T-helper 1 cell (primary cell): ENCODE measurements at places on chromosomes 11 and 22.

DNA sequence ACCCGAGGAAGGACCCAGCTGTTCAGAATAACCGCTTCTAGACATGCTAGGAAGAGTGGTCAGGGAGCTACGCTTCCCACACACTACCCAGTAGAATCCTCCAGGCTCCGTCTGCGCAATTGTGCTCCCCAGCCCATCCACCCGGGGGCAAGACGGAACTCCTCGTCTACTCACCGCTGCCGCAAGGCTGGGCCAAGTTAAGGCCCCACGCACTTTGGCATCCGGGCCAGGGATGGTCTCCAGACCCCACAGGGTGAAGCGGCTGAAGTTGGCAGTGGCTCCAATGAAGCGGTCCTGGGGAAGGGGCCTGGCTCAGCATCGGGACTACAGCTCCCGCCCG lies 757 bp downstream of the RNASEH2C start:
- peak; percentile 22 for DNase-seq

DNA sequence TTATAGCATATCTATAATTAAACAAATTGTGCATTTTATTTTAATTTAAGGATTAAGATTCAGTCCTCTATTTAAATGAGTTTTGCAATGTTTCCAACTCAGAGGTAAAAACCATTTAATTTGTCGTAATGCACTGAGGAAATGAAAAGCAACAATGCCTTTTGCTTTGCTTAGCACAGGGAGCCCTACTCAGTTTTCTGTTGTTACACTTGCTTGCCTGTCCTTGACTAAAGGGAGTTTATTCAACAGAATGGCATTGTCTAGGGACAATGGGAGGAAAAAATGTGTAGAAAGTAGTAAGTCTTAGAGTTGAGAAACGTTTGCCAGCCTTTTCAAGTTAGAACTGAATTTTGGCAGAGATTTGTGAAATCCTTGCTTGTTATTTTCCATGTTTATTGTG lies 734.2 kb upstream of the ANO3 start:
- no peak for DNase-seq

GRCh38 chr22:24230911-24231656 lies 13.8 kb downstream of the GGT5 start:
- peak; percentile 30 for DNase-seq

GRCh38 chr11:17385492-17385891 lies 3.0 kb downstream of the KCNJ11 start:
- DNase-seq, result no peak

GRCh38 chr22:29661336-29661735 lies 57.9 kb downstream of the NF2 start:
- DNase-seq, result no peak

GRCh38 chr11:79244241-79244772 lies 196.5 kb downstream of the TENM4 start:
- DNase-seq, result no peak
